ENCODE measurements at places on chromosomes 2 and 18.

DNA sequence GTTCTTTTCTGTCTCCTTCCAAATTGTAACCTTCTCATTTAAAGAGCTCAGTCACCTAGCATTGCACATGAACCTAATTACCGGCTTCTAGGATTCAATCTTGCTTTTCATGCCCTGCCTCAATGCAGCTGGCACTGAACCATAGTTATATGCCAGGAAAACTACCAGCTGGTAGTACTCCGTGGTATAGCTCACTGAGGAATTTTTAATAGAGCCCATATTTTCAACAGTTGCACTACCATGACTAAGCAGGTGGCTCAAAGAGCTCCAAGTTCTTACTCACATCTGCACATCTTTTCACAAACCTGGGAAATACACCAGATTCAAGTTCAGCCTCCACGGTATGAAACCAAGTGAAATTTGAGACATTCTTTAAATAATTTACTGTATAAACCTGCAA, 363.5 kb downstream of the GRB14 start:
- DNase-seq: no peak

GRCh38 chr2:205053827-205054410, 508.6 kb downstream of the PARD3B start:
- no peak for DNase-seq

- no peak for DNase-seq
Measured at GRCh38 chr2:27627963-27628766, 647 bp downstream of the CCDC121 start.

DNA sequence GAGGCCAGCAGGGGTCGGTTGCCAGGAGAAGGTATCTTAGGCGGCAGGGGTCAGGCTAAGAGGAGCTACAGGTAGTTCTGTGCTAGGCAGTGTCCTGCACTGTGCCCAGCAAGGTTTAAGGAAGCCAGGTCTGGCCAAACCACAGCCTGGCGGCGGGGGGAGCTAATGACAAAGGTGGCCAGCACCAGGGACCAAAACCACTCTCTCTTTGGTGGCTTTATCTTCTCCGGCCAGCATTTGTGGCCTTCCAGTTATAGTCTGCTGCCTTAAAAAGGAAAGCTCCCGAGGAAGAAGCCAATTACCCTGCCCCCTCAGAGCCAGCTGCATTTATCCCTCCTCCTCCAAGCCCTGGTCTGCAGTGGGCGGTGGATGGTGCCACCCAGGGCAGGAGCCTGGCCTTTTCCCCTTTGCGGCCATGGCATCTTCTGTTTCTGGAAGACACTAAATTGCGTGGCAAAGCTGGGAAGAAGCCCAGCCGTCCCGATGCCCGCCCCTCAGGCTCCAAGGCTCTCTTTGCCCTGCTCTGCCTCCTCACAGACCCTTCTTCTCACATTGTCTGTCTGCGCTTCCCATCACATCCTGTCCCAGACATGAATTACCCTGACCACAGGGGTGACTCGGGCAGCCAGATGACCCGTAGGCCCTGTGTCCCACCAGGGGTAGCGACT, 94.6 kb downstream of the EN1 start:
- DNase-seq: no peak

GRCh38 chr2:144989579-144990270, 469.8 kb upstream of the ZEB2 start:
- DNase-seq: no peak
